Hematopoietic multipotent progenitor cell treated with erythropoietin and hydrocortisone succinate and interleukin-3 and kit ligand, for 17 days (in vitro differentiated cells): ENCODE measurements at places on chromosomes 2 and 18.
A peak's percentile ranks its signal among the peaks of the same experiment; 100 is the strongest.

DNA sequence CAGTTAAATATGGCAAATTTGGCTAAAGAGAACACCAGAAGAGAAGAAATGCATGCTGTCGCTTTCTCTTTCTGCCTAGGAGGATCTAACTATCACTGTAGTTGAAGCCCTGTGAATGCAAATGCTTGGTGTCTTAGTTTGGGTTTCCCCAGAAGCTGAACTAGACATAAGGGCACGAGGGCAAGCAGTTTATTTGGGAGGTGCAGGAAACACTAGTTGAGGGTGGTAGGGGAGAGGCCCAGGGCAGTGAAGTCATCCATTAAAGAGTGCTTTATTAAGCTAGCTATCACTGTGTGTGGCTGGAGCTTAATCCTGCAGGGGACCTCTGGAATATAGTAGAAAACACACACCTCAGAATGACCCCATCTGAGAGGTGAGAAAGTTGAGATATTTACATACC lies 639.8 kb upstream of the ZEB2 start:
- DNase-seq, result no peak

DNA sequence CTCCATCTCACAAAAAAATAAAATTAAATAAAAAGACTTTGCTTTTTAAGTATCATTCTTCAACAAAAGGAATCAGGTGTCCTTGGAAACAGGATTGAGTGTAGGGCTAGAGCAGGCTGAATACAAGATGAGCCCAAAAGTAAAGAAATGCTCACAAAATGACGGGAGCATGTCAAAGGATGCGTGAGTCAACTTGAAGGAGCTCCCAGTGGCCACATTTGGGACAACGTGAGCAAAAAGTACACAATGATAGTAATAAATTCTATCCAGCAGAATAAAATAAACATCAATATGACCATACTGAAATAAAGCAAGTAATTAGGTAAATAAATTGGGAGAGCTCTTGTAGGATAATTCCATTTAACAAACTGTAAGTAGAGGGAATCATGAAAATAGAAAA lies 220.7 kb downstream of the PHLPP1 start:
- DNase-seq, result no peak

DNA sequence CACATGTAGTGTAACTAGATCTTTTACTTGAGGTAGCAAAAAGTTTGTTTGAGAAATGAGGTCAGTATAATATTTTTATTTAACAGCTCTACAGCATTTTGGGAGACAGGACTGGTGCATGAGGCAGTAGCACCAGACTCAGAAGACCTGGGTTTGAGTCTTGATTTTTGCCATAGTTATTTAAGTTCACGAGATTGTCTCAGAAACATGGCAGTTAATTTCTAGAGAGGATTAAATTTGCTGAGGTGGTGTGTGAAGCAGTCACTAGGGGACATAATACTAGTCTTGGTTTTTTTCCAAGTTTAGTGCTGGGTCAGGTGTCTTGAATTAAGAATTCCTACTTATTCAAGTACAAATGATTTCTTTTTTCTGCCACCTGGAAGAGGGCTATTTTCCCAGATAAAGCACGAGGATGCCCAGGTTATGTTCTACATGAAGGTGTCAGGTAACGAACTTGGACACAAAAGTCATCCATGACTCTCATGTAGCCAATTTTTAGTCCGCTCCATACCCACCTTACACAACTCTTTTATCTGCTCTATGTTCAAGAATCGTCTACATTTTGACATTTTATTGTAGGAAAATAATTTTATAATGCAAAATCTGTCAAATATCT lies 1.4 kb downstream of the MARCHF7 start:
- DNase-seq, result peak; percentile 58

DNA sequence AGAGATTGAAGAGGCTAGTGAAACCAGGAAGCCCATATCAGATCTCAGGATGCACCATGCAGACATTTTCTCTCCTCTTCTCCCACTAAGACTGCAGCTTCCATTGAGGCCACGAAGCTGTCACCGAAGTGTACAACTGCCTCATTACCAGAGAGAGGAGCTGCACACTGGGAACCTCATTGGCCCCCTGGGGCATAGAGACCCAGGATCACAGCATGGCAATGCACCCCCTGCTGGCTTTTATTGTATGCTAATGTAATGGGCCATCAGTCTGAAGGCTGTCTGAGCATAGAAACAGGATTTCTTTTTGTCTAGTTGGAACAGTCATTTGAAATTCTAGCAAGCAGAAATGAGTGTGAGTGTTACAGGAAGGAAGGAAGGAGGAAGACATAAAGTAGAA lies 861.6 kb upstream of the CELF4 start:
- no peak for DNase-seq

GRCh38 chr2:40628556-40628955 lies 176.7 kb upstream of the SLC8A1 start:
- DNase-seq, result no peak

DNA sequence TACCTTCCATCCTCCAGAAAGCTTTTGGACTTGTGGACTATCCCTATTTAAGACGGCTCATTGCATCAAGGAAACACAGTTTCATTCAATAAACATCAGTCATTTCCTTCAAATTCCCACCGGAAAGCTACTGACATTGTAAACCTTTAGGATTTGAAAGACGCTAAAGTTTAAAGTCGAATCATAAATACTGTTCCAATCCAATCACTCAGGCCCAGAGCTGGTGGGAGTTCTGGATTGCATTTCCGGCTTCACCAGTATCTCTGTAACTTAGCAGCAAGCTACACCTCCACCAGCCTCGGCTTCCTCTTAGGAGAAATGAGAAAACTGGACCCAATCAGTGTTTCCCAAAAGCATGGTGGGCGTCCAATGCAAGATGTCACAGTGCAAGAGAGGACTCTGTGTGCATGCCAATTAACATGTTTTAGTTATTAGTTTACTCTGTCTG lies 1.6 kb downstream of the WDFY1 start:
- DNase-seq, result no peak

- DNase-seq, result no peak
These were observed 196.4 kb downstream of the NOL4 start for GRCh38 chr18:34028324-34028723.

GRCh38 chr2:52537588-52537987 lies 1230.0 kb upstream of the CHAC2 start:
- no peak for DNase-seq

- DNase-seq, result no peak
These were observed 5.6 kb upstream of the SMAD7 start for GRCh38 chr18:48956356-48956755.

DNA sequence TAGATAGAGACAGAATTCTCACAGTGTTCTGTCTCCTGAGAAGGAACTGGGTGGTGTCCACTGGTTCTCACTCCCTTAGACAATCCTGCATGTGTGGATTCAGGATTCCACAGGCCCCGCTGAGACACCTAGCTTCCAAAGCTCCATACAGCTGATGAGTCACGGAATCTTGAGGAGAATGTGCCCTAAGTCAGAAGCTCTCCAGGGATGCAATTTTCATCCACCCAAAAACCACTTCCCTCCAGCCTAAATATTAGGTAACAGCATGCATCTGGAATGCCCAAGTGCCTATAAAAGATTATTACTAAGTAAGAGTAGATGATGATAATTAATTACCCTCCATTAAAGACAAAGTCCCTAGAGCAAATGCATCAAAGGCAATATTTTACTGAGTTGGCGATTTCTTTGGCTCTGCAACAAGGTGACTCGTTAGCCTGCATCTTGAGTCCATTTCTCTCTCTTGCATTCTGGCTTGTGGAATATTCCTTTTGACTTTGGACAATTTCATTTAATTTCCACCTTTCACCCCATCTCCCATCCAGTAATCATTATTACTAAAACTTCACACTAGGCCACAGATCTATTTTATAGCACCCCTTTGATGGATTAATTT lies 475.1 kb downstream of the TNS1 start:
- DNase-seq, result no peak

DNA sequence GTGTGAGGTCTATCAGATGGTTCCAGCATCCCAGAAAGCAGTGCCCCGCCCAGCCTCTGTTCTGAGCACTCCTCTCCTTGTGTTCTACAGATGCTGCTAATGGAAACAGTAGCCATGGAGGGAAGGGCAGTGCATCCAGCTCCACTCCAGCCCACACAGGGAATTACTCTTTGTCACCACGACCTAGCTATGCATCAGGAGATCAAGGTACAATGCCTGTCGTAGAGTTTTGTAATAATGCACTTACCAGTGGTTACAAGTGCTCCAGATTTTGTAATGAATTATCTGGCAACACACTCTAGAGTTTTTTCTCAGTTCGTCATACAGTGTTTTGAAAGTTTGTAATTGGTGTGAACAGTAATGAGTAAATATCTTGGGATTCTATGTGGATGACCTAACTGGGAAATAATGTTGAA lies 161.1 kb downstream of the ESCO1 start:
- no peak for DNase-seq

GRCh38 chr2:112666761-112667122 lies 21.0 kb downstream of the SLC20A1 start:
- DNase-seq, result no peak

DNA sequence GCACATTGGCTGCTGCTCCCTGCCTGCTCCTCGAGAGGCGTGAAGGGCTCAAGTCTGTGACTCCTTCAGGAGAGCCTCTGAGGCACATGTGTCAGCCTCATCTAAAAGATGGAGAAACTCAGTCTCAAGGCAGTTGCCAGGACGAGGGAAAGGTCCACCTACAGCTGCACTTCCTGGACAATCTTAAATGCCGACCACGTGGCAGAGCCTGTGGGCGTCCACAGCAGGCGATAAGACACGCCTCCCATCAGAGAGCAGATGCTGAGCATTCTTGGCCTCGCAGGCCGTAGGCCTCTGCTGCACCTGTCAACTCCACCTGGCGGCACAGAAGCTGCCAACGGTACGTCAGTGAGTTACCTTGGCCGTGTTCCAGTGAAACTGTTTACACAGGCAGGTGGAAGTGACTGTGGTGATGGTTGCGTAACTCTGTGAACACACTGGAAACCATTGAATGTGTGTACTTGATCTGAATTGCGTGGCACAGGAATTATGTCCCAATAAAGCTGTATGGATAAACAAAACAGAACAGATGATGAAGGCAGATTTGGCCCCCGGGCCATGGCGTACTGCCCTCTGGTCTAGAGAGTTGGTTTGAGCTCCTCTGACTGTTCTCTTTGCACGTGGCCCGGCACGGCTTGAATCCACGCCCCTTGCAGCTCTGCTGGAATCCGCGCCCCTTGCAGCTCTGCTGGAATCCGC lies 114.5 kb downstream of the RNF144A start:
- peak; percentile 15 for DNase-seq

DNA sequence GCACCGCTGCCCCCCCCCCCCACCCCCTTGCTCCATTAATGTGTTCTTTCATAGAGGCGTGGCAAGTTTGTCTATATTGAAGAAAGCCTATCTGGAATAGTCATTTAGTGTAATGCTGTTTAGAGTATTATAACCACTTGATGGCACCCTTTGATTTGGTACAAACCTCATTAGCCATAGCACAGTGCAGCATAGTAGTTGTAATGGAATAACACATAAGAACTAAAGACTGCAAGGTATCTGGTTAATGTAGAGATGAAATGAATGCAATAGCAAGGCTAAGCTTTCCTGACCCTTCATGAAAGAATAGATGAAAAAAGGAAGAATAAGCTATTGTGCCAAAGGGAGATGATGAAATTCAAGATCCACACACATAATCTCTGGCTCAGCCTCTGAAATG lies 81.9 kb downstream of the EHBP1 start:
- DNase-seq, result no peak

- no peak for DNase-seq
These were observed 315.1 kb downstream of the RDH14 start for GRCh38 chr2:18245375-18245774.

DNA sequence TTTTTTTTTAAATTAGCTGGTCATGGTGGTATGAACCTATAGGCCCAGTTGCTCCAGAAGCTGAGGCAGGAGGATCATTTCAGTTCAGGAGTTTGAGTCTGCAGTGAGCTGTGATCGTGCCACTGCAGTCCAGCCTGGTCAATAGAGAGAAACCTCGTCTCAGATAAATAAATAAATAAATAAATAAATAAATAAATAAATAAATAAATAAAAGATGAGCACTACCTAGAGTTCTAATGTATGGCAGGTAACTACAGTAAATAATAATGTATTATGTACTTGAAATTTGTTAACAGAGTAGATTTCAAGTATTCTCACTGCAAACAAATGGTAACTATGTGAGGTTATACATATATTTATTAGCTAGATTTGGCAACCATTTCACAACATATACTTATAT lies 697.9 kb upstream of the ID2 start:
- DNase-seq, result no peak

- DNase-seq, result no peak
These were observed 1303.7 kb downstream of the DPP10 start for GRCh38 chr2:115746151-115746550.

DNA sequence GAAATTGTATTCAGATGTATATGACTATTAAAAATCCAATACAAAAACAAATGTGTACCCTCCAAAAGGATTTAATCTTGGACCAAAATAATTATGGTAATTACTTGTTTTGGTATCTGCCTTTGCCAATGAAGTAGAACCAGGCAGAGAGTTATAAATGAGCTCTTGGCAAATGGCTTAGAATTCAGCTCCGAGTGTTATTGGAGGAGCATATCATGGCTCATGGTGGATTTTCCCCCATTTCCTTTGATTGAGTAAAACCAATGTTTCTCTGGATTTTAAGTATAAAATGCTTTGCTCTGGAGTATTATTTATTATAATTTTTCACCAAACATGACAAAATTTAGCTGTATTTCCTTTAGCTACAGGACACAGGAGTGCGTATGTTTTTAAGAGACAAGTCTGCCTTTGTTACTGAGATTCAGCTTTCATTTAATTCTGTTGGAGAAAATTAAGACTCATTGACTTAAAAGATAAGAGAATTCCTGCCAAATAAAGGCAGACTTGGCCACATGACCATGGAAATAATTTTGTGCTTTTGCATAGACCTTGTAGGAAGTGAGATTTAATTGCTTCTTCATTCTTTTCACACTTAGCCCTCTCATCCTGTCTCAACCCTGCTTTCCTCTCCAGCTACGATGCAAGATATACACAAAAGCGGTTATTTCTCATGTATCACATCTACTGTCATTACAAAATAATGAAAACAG lies 281.0 kb upstream of the SOX11 start:
- DNase-seq, result no peak

GRCh38 chr2:86275384-86275799 lies 62.0 kb downstream of the REEP1 start:
- no peak for DNase-seq

DNA sequence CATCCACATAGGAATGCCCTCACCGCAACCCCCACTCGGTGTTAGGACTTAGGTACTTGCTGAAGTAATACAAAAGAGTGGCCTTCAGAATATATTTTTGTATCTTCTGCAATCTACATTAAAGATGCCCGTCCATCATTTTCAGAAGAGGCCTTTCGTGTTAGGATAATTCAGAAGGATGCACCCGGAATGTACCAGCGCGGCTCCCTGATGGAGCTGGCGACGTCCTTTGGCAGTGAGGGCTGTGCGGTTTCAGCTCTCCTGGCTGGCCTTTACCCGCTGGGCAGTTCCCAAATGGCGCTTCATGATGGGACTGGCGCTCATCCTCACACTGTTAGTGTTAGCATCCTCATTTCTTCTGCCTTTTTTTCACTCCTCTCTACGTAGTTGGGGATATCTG lies 15.3 kb downstream of the TWIST2 start:
- DNase-seq, result no peak

DNA sequence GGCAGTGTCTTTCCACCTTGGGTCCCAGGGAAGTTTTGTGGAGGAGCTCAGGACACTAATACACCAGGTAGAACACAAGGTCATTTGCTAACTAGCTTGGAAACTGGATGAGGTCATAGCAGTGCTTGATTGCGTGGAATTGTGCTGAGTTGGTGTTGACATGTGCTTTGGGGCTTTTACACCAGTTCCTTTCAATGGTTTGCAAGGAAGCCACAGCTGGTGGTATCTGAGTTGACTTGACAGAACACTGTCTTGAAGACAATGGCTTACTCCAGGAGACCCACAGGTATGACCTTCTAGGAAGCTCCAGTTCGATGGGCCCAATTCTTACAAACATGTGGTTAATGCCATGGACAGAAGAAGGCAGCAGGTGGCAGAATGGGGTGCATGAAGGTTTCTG lies 5.9 kb downstream of the CTLA4 start:
- no peak for DNase-seq
